Type B pancreatic cell (in vitro differentiated cells): ENCODE measurements at places on chromosomes 1 and 21. TPM values are rescaled to one million over a fixed set of nuclear protein-coding genes. Genes with fewer than 3 reads are reported as not detected.

The SHE gene
- 0.17 and 0.27 TPM in 2 replicates for total RNA-seq

The TRIM58 gene
- total RNA-seq: 0.17 and 0.81 TPM in 2 replicates

The CD101 gene
- 1.1 and 4.4 TPM in 2 replicates for total RNA-seq

The TMCO1 gene
- total RNA-seq: 95.0 and 109 TPM in 2 replicates

The TNFRSF18 gene
- total RNA-seq: 0.38 TPM in 1 of 2 replicates, not detected in the other

The KRTAP21-2 gene
- total RNA-seq: not detected in 2 replicates
